ENCODE measurements at places on chromosomes 3 and 15.

- no peak for DNase-seq
These were observed 12.2 kb downstream of the NCEH1 start for GRCh38 chr3:172698631-172699030.

- no peak for DNase-seq
These were observed 3.3 kb upstream of the CCDC174 start for GRCh38 chr3:14647976-14648955.

DNA sequence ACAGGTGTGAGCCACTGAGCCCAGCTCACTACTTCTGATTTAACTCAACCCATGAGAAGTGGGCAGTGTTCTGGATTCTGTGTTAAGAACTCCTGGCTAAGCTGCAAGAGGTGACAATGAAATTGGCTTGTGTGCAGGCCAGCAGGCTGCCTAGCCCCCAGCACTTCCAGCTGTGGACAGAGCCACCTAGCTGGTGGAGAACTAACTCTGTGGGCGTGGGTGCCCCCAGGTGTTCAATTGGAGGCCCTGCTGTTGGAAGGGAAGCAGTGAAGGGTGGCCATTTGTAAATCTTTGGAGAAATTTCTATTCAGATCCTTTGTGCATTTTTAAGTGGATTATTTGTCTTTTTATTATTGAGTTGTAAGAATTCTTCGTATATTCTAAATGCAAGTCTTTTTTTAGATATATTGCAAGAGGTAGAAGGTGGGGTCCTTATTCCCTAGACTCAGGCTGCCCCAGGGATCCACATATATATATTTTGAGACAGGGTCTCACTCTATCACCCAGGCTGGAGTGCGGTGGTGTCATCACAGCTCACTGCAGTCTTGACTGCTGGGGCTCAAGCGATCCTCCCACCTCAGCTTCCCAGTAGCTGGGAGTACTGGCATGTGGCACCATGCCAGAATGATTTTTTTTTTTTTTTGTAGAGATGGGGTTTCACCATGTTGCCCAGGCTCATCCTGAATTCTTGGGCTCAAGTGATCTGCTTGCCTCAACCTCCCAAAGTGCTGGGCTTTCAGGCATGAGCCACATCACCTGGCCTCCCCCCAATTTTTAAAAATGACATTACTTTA is 7.2 kb upstream of the SCAMP5 start:
- DNase-seq, result no peak

- DNase-seq, result no peak
These were observed 189.3 kb downstream of the OPA1 start for GRCh38 chr3:193782276-193782647.

DNA sequence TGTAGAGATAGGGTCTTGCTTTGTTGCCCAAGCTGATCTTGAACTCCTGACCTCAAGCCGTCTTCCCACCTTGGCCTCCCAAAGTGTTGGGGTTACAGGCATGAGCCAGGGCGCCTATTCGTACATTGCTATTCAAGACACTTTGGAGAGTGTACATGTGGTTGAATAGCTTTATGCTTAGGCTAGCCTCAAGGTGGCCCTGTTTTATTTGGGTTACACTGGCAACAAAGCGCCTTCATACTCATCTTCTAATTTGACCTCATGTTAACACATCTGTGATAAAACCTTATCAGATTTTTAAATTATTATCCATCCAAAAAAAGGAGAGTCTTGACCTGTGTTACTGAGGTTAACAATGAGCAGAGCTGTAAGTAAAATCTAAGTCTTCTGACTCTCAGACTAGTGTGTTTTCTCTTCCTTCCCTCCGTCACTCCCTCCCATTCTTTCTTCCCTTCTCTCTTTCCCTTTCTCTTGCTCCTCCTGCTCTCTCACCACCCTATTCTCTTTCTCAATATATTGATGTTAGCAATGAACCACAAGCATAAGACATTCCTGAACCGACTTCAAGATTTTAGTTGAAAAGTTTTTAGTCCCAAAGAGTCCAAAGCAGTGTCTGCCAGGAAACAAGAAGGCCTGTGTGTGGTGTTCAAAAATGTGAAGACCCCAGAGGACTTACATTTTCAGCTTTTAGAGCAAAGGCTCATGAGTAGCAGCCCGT is 603.7 kb upstream of the CFAP20DC start:
- no peak for DNase-seq

DNA sequence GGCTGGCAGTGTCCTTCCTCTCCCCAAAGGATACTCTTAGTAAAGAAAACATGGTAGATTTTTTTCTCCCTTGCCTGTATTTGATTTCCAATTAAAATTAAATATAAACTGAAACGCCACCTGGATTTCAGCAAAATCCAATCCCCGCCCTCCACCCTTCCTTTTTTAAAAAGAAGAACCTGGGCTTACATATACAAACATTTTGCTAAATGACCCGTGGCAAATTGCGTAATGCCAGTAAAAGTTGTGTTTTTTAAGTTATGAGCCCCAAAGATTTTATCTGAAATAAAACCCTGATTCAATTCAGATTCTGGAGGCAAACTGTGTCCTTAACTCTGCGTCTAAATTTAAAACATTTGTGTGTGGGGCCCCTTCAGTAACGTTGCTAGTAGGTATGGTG is 403.0 kb downstream of the FOXP1 start:
- DNase-seq, result no peak

DNA sequence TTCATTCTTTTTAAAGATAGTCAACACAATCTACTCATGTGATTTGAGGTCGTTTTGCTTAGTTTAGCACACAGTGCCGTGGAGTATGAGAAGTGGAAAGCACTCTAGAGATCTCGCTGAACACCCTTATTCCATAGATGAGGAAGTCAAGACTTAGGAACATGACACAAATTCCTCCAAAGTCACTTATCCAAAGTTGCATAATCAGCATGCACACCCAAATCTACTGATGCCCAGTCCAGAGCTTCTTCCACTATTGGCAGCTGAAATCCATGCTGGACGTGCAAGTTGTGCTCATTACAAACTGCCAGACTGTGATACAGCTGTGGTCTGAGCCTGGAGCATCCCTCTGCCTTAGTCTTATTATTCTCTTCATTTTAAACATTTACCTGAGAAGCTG is 83.5 kb upstream of the ZNF280D start:
- DNase-seq, result no peak

DNA sequence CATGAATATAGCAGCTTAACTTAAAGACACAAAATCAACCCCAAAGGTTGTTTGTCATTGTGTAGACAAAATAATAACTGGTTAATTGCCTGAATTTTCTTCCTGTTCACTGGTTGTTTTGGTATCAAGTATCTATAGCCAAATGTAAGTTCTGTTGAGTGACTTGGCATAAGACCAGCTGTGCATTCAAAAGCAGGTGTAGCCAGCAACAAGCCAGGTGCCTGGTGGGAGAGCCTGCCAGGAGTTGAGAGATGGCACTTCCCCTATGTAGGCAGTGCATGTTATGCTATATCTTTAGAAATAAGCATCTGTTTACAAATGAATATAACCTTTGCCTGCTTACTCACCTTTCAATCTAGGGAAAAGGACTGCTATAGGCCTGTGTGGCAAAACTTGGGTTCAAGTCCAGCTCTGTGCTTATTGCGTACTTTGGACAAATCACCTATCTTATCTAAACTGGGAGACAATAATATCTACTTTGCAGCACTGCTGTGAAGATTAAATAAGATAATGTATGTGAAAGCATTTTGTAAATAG is 84.9 kb upstream of the TBL1XR1 start:
- no peak for DNase-seq

DNA sequence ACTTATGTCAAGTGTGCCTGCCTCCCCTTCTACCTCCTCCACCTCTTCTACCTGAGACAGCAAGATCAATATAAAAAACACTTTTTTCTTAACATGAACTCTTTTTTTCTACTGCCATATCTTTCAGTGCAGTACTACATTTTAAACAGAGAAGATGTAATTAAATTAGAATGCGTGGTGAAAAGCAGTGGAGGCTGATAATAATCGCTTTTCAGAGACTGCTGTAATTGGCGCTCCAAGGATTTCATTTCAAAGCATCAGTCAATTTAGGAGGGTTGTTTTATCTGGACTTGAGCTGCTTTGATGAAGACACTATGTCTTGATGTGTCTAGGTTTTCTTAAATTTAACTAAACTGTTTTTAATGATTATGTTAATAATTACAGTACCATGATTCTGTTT is 85.3 kb upstream of the CRBN start:
- DNase-seq, result no peak

- no peak for DNase-seq
These were observed 234.2 kb upstream of the MDFIC2 start for GRCh38 chr3:70546679-70547078.

DNA sequence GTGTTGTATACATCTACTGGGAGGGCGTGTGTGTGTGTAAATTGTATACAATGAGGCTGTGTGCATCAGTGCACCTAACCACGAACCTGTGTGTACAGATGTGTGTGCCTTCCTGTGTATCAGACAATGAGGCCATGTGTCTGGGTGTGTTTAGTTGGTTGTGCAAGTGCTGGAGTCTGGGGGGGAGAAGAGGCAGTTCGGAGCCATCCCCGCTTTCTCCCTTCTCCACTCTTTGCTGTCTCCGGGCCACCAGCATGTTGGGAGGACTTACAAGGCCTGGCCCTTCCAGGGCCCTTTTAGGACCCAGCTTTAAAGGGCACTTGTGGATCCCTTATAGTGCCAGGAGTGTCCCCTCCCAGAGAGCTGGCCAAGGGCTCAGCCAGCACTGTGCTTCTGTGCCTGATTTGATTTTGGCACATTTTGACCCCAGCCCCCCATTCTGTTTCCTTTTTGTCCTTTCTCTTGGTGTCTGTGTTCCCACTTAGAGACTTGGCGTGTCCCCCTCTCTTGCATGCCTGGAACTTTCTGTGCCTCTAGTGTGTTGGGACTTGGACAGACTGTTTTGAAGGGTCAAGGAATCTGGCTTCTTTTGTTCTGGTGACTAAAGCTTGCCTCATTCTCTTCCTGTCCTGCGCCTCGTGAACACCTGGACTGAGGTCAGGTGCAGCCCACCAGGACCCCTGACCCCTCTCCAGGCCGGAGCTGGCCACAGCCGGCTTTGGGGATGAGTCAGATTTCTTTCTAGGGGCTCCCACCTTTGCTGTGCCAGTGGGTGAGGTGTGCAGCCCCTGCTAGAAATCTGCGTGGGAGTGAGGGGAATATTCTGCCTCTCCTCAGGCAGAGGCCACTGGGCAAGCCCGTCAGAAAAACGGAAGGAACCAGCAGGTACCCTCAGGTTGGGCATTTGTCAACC is 1.5 kb downstream of the CTDSPL start:
- no peak for DNase-seq

DNA sequence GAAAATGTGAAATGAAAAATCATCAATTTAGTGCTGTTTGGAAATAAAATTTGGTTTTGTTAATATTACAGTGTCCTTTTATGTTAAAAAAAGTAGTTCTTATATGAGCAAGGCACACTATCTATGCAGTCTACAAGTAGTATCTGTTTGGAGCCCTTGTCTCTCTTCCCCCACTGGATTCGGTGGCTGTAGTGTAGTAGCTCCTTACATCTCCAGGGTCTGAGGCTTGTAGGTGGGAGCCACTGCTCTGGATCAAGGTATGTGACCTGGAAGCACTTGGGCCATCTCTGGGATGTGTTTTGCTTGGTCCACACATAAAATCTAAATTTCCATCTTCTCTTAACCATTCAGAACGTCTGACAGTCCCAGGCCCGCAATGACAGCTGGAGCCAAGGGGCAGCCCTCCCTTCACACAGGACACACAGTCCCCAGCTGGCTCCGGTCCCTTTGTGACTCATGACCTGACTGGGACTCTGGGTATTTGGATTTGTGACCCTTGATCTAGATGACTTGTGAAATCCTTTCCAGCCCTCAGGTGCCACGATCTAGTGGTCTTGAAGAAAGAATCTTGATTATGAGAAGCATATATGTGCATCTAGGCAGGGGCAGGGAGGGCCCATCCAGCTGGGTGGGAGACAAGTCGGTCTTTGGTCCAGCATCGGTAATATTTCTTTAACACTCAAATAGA is 80.0 kb downstream of the USP13 start:
- no peak for DNase-seq

Measured in H1 (cell line).